ENCODE measurements at places on chromosomes 12 and 14. TPM values are rescaled to one million over a fixed set of nuclear protein-coding genes. Genes with fewer than 3 reads are reported as not detected.

- no peak for DNase-seq
Measured at GRCh38 chr14:89067293-89067972, 243.0 kb downstream of the TTC8 start.

GRCh38 chr12:38328306-38328895, 11.8 kb downstream of the ALG10B start:
- no peak for DNase-seq

GRCh38 chr14:54197369-54197768, 199.4 kb upstream of the CDKN3 start:
- DNase-seq: no peak

DNA sequence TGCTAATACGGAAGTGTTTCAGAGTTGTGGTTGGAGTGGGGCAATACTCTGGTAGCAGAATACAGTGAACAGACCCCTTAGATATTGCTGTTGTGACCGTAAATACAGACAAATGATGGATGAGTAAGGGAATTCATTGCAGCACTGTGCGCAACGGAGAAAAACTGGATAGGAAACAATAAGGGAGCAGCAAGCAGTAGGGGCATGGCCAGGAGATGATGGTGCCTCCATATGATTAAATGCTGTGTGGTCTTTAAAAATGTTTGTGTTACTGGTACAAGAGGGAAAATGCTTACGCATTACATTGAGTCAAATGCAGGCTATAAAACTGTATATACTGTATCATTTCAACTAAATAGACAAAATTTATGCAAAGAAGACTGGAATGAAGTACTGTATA, 61.6 kb downstream of the EML1 start:
- DNase-seq: no peak

DNA sequence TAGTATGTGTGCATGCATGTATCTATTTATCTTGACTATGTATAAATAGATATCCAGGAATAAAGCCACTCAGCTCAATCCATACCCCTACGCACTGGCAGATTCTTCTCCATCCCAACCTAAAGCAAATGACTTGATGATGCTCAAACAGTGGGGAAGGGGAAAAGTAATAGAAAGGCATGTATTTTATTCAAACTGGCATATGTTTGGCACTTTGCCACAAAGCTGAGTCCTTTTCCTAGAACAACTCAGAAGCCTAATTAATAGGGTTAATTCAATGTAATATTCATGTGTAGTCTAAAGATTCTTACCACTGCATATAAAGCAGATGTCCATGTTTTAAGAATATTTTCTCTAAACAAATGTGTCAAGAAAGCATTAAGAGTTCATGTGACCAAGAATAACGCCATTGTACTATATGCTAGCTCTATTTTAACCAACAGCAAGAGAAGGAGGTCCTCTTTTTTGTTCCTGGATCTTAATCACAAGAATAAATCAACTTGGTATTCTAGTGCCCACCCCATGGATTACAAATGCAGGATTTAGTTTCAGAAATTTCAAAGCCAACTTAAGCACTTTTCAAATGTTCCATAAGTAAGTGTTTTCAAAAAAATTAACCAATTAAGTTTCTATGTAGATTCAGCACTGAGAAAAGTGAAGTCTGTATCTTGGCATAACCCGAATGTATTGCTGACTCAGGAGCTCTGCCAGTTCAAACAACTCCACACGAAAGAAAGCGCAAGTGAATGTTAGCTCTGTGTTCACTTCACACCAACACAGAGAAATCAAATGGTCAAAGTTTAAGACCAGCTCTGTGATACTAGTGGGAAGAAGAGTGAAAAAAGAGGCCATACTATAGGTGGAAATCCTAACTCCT, 233.6 kb downstream of the MED13L start:
- no peak for DNase-seq

DNA sequence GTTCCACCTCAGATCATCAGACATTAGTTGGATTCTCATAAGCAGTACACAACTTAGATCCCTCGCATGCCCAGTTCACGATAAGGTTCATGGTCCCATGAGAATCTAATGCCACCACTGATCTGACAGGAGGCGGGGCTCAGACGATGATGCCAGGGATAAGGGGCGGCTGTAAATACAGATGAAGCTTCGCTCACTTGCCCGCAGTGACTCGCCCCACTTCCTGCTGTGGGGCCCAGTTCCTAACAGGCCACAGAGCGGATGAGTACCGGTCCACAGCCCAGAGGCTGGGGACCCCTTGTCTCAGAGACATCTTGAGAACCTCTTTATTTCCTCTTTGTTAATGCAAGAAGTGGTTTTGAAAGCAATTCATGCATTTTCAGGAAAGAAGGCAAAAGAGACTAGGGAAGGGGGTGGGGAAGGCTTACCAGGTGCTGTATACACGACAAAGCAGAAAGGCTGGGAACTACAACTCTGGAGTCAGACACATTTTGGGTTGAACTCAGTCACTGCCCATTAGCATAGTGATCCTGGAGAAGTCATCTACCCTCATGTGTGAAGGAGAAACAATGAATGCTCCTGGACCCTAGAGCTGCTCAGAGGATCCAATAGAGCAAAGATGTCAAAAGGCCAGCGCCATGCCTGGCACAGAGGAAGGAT, 68.7 kb downstream of the EID3 start:
- no peak for DNase-seq

The PLXNC1 gene
- total RNA-seq: 23.8 TPM

The RNFT2 gene
- total RNA-seq: not detected

The NTS gene
- 14.2 TPM for total RNA-seq

Data from uterus (tissue), 4 donors.